GM23338 (cell line): ENCODE measurements at places on chromosomes 3 and 15. TPM values are rescaled to one million over a fixed set of nuclear protein-coding genes. Genes with fewer than 3 reads are reported as not detected.
A peak's percentile ranks its signal among the peaks of the same experiment; 100 is the strongest.

DNA sequence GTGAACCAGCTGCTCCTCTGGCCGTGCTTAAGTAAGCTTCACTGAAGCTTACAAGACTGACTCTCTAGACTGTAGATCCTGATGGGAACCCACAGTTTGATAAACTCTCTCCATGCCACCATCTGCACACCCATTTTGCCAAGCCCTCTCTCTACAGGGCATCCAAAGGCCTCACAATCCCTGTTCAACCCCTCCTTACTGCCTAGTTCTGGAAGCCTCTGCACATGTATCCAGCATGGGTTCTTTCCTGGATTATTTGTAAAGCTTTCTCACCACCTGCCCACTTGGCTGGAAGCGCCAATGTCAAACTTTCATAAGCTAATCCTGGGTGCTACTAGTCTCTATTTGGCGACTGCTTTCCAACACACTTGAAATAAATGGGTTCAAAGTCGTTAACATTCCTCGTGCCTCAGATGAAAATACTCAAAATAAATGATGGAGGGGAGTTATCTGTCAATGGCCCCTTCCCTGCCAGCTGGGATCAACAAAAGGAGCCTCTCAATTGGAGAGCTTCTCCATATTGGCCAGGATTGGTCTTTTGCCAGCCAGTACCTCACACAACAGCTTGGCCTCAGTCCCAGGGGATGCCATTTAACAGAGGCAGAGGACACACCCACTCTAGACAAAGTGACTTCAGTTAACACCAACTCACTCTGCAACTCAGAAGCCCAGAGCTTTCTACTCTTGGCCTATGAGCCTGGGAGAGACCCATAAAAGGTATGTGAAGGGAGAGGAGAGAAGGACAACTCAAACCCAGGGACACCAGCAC is 48.1 kb downstream of the SH3BP5 start:
- no peak overlapping the region for H3K4me3 ChIP-seq
- no peaks in the 10 kb centered on the region for H3K27me3 ChIP-seq
- DNase-seq: no peak
- H3K36me3 ChIP-seq: no peaks in the 10 kb centered on the region
- peaks cover 3% of the 10 kb centered on the region; the same call in 1 of the 2 replicates for H3K4me1 ChIP-seq

DNA sequence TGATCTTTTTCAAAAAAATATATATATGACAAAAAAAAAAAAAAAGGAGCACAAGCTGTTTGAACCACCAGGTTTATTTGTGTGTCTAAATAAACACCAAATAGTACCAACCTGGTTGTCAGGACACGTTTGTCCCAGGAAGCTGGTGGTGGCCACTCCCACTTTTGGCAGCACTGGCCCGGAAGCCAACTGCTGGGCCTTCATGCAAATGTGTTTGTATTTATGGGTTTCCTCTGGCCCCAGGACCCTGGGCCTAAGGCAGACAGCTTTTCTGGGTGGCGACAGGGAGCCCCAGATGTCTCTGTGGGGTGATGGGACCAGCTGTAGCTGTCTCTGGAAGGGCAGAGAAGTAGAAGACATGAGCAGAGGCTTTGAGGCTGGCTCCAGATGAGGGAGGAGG is 31.6 kb downstream of the PRKCD start:
- DNase-seq: no peak
- H3K4me3 ChIP-seq: no peak overlapping the region
- H3K27ac ChIP-seq: no peak overlapping the region
- H3K36me3 ChIP-seq: no peaks in the 10 kb centered on the region

Gene PLA2G4B
- 3.4 and 4.4 TPM in 2 replicates for total RNA-seq

Gene SLC15A2
- 0.90 and 5.2 TPM in 2 replicates for total RNA-seq

DNA sequence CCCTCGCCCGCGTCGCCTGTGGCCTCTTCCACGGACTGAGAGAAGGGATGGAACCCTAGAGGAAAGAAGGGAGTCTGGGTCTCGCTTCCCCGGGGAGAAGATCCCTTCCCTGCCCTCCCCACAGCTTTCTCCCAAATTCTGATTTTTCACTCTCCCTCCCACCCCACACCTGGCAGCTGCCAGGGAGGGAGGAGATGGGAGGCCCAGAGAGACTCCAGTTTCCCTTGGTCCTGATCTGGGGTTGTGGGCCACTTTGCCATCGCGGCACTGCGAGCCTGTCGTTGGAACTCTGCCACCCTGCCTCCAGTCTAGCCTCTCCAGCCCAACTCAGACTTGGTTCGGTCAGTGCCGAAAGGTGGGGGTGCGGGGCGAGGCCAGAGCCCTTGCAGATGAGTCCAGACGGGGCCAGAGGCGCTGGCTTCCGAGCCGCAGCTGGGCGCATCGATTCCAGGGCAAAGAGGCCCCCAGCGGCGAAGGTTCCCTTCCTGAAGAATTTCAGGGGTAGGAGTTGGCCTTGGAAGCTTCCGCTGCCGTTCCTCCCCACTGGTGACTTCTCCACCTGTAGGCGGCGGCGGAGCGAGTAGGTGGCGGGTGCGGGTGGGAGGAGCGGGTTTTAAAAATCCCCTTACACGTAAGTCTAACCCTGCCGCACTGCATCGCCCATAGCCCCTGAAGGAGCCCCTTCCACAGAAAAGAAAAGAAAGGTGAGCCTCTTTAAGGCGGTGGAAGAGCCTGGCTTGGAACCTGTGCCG is 5.2 kb downstream of the WNT5A start:
- H3K4me1 ChIP-seq: peaks cover 44% of the 10 kb centered on the region
- no peak overlapping the region for H3K27ac ChIP-seq
- H3K27me3 ChIP-seq: peaks cover 99% of the 10 kb centered on the region
- H3K4me3 ChIP-seq: peak overlapping the region; percentile 93

GRCh38 chr3:179309225-179310078 is 13.4 kb upstream of the ZNF639 start:
- H3K27ac ChIP-seq: no peak overlapping the region
- H3K27me3 ChIP-seq: no peaks in the 10 kb centered on the region
- DNase-seq: no peak
- no peaks in the 10 kb centered on the region for H3K36me3 ChIP-seq
- H3K4me1 ChIP-seq: no peaks in the 10 kb centered on the region
- H3K4me3 ChIP-seq: no peak overlapping the region

- H3K27me3 ChIP-seq: no peaks in the 10 kb centered on the region
- no peaks in the 10 kb centered on the region for H3K36me3 ChIP-seq
- H3K27ac ChIP-seq: no peak overlapping the region
- H3K4me3 ChIP-seq: no peak overlapping the region
- DNase-seq: no peak
These were observed 37.8 kb upstream of the GOLGA6L2 start for GRCh38 chr15:23484870-23485269.

Gene TAGLN3
- 6.8 and 8.2 TPM in 2 replicates for total RNA-seq

DNA sequence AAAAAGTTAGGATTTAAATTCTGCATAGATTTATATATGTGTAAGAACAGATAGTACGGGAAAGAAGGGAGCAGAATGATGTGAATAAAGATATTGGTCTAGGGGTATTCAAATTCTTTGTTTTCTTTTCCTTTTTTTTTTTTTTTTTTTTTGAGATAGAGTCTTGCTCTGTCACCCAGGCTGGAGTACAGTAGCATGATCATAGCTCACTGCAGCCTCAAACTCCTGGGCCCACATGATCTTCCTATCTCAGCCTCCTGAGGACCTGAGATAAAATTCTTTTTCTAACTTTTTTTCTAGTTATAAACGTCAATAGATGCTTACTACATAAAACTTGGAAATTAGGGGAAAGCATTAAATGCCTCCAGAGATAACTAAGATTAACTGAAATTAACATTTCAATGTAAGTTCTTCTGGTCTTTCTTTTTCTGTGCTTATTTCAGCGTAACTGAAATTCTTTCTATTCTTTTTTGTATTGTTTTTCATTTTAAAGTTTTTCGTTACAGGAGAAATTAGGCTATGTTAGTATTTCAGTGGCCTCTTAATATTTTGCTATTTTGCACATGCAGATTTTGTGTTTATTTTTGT is 29.2 kb downstream of the UBE2Q2 start:
- H3K4me3 ChIP-seq: no peak overlapping the region
- peaks cover 25% of the 10 kb centered on the region for H3K36me3 ChIP-seq
- H3K27me3 ChIP-seq: no peaks in the 10 kb centered on the region

Gene ANKRD63
- total RNA-seq: 0.59 and 0.74 TPM in 2 replicates

Gene C3orf52
- 14.1 and 16.6 TPM in 2 replicates for total RNA-seq

DNA sequence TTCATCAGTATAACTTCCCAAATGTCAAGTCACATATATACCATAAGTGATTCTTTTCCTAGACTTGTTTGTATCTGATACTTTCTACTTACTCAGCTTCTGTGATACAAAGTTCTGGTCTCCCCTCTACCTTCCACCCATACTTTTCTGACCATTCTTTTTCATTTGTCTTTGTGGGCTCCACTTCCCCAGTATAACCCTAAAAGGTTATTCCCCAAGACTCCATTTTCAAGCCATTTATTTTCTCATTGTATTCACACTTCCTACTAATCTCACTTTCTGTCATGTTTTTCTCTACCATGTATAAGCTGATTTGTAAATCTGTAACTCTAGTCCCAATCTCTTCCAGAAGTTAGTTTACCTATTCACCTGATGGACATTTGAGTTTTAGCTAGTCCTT is 34.0 kb downstream of the IQCB1 start:
- H3K27ac ChIP-seq: no peak overlapping the region
- H3K4me3 ChIP-seq: no peak overlapping the region
- no peaks in the 10 kb centered on the region for H3K27me3 ChIP-seq
- H3K36me3 ChIP-seq: no peaks in the 10 kb centered on the region
- DNase-seq: no peak

- no peak for DNase-seq
- no peaks in the 10 kb centered on the region for H3K36me3 ChIP-seq
- peaks cover 4% of the 10 kb centered on the region for H3K4me1 ChIP-seq
These were observed 5.6 kb upstream of the LRRC34 start for GRCh38 chr3:169818316-169818715.

DNA sequence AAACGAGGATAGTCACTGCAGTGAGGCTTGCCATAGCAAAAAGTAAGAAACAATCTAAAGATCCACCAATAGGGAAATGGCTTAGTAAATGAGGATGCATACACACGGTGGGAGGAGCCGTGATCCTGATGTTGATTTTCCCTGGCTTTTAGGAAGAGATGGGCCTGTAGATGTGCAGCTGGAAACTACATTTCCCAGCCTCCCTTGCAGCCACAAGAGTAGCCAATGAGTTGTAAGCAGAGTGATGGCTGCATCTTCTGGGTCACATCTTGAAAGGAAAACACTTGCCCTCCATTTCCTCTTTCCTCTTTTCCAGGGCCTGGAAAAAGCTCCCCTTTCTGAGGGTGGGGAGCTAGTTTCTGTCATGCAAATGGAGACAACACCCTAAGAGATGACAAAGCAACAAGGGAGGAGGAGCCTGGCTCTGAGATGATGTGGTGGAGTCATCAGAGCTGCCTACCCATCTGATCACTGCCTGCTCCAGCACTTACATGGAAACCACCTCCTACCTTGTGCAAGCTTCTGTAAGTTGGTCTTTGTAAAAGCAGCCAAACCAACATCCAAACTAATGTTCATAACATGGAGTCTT is 139.1 kb downstream of the TLE3 start:
- no peaks in the 10 kb centered on the region for H3K27me3 ChIP-seq
- peak; percentile 78 for DNase-seq
- no peak overlapping the region for H3K27ac ChIP-seq
- no peaks in the 10 kb centered on the region for H3K36me3 ChIP-seq

- H3K36me3 ChIP-seq: no peaks in the 10 kb centered on the region
- no peak for DNase-seq
- H3K4me3 ChIP-seq: no peak overlapping the region
- no peak overlapping the region for H3K27ac ChIP-seq
- H3K4me1 ChIP-seq: no peaks in the 10 kb centered on the region
These were observed 16.1 kb upstream of the BLM start for GRCh38 chr15:90701048-90701447.

DNA sequence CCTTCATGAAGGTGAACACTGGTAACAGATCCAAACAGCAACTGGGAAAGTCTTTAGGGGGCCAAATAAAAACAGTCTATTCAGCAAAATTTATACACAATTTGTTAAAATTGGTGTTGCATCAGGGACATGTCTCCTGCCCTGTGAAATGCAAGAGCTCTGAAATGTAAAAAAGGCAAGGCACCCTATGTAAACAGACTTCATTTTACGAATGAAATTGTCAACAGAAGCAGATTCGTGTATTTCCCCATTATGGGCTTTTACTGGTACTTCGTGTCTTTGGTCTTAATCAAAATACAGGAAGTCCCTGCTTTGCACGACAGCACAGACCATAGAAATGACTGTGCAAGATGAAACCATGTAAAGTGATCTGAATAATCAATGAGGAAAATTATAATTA is 127.3 kb upstream of the THBS1 start:
- no peaks in the 10 kb centered on the region for H3K27me3 ChIP-seq
- no peaks in the 10 kb centered on the region for H3K36me3 ChIP-seq

DNA sequence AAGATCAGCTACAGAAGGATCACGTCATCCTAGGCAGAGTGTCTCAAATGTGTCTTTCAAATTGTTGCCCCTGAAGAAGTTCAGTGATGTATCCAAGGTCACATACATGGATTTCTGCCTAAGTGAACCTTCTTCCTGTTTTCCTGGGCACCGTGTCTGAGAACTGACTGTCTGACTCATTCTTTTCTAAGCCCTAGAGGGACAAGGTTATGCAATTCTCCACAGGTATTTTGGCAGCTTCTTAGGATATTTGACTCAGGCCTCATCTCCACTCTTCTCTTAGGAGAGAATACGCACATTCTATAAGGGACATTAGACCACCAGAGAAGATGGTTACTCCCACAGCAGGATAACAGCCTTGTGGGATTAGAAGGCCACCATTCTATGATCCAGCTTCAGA is 391.9 kb upstream of the THBS1 start:
- no peaks in the 10 kb centered on the region for H3K27me3 ChIP-seq
- H3K4me1 ChIP-seq: 0 out of 2 replicates have a peak, but pooled peaks cover under 1% of the 10 kb centered on the region
- no peak overlapping the region for H3K4me3 ChIP-seq

DNA sequence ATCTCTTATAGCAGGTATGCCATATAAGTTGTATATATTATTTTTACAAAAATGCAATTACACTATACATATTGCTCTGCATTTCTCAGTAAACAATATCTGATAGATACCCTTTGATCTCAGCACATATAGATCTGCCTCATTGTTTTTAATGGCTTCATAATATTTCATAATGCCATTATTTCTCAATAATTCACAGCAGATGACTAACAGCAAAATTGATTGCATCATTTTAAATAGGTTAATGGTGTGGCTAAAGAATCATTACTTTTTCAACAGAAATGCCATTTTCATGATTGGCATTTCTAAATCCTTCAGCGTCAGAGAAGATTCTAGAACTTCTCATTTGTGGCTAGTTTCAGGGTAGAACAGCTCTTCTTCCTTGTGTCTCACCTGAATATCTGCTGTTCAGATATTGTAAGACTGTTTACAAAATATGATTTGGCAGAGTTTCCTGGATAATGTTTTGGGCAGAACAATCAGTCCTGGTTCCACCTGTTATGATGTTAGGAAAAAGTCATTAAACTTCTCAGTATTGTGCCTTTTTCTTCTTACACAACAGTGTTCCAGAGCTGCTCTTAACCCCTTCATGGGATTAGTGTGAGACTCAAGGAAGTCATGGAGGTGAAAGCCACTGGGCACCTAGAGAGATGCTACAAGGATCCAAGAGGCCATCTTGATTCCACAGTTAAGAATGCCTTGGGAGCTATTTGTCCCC is 397.6 kb upstream of the THBS1 start:
- no peaks in the 10 kb centered on the region for H3K36me3 ChIP-seq
- no peaks in the 10 kb centered on the region for H3K4me1 ChIP-seq
- H3K27ac ChIP-seq: no peak overlapping the region

Gene LRRC34
- total RNA-seq: 15.7 and 19.6 TPM in 2 replicates
